ENCODE measurements at places on chromosomes 1 and 21. TPM values are rescaled to one million over a fixed set of nuclear protein-coding genes. Genes with fewer than 3 reads are reported as not detected.

GRCh38 chr1:163250382-163250974, 47.8 kb upstream of the RGS5 start:
- no peaks in the 10 kb centered on the region for H3K4me1 ChIP-seq
- H3K36me3 ChIP-seq, result no peaks in the 10 kb centered on the region
- no peak overlapping the region for H3K27ac ChIP-seq
- no peaks in the 10 kb centered on the region for H3K27me3 ChIP-seq
- DNase-seq, result no peak

GRCh38 chr1:84254703-84255238, 46.7 kb upstream of the SAMD13 start:
- no peaks in the 10 kb centered on the region for H3K4me1 ChIP-seq
- no peak overlapping the region for H3K27ac ChIP-seq
- H3K36me3 ChIP-seq, result no peaks in the 10 kb centered on the region
- no peak overlapping the region for H3K4me3 ChIP-seq

GRCh38 chr1:94807742-94808491, 12.2 kb upstream of the SLC44A3 start:
- H3K4me1 ChIP-seq, result peaks cover 15% of the 10 kb centered on the region
- H3K36me3 ChIP-seq, result no peaks in the 10 kb centered on the region
- H3K4me3 ChIP-seq, result no peak overlapping the region
- no peak for DNase-seq
- H3K27me3 ChIP-seq, result no peaks in the 10 kb centered on the region

DNA sequence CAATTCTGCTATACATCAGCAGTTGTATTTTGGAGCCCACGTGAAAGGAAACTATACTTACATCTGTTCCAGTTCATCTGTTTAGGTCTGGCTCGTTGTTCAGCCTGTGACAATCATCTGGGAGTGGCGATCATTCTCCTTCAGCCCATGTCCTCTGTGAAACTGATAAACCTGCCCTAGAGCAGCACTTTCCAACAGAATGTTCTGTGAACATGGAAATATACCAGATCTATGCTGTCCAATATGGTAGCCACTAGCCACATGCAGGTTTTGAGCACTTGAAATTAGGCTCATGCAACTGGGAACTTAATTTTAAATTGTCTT, 24.5 kb upstream of the COQ8A start:
- H3K36me3 ChIP-seq, result no peaks in the 10 kb centered on the region
- H3K27ac ChIP-seq, result no peak overlapping the region
- no peaks in the 10 kb centered on the region for H3K27me3 ChIP-seq
- no peak overlapping the region for H3K4me3 ChIP-seq
- DNase-seq, result no peak

DNA sequence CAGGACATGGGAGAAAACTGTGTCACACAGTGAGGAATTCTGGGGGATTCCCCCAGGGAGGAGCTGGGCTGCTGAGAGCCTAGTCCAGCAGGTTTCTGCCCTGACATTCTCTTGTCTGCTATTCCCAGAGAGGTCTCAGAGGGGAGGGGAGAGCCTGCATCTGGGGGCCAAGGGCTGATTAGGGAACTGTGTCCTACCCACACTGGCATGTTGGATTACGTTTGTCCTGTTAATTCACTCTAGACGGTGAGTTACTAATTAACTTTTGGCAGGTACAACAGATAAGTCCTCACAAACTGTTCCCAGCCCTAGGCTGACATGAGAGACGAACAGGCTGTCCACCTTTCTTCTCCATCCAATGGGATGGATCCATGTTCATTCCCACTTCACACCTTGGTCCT, 2.6 kb upstream of the SH3BGRL3 start:
- no peak for DNase-seq
- H3K36me3 ChIP-seq, result peaks cover 11% of the 10 kb centered on the region
- peak overlapping the region; percentile 89 for H3K27ac ChIP-seq
- no peak overlapping the region for H3K4me3 ChIP-seq
- H3K4me1 ChIP-seq, result peaks cover 59% of the 10 kb centered on the region

DNA sequence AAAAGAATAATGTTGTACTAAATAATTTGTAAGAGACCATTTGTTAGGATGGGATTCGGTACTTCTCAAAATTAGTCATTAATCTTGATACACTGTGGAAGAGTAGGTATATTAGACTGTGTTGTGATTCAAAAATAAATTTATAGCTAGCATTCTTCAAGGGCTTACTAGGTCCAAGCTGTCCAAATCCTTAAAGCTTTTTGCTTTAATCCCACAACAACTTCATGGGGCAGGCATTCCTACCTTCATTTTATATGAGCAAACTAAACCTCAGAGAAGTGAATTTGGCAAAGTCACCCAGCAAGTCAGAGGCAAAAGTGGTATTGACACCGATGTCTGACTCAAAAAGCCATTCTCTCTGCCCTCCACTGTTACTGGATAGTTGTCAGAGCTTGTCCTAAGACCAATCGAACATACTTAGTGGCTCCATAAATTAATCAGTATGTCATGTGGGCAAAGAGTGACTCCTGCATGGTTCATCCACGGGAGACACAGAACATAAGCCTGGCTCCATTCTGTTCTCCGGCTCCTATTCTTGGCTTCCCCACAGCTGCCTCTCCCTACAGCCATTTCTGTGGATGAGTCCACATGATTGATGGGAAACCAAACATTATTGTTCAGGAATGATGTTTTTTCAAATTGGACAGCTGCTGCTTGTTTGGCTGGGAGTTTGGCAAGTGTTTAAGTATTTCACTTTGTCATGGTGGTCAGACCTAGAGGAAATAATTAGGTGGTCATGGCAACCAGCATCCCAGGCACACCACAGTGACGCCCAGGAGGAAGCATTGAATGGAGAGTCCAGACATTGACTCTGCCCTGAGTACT, 133.4 kb upstream of the FGGY start:
- DNase-seq, result no peak
- H3K4me1 ChIP-seq, result no peaks in the 10 kb centered on the region
- H3K4me3 ChIP-seq, result no peak overlapping the region
- H3K27me3 ChIP-seq, result no peaks in the 10 kb centered on the region
- H3K27ac ChIP-seq, result no peak overlapping the region

GRCh38 chr1:46219551-46220520, 16.7 kb downstream of the LURAP1 start:
- H3K27ac ChIP-seq, result no peak overlapping the region
- no peaks in the 10 kb centered on the region for H3K36me3 ChIP-seq
- H3K4me3 ChIP-seq, result no peak overlapping the region
- no peaks in the 10 kb centered on the region for H3K4me1 ChIP-seq
- DNase-seq, result no peak

DNA sequence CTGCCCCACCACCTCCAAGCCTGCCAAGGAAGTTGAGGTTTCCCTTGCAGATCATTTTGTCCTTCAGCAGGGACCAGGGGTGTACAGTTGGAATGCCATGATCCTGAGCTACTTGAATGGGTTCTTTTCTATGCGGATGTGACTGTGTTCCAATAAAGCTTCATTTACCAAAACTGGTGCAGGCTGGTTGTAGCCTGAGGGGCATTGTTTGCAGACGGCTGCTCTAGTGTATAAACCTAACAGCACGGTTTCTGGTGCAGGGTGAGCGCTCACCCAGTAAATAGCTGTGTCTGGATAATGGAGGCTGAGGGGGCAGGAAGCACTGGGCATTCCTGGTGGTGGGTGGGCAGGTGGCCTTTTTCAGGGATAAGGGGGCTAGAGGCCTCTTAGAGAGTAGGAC, 72.7 kb upstream of the ACTL8 start:
- no peak overlapping the region for H3K4me3 ChIP-seq
- no peak for DNase-seq
- H3K4me1 ChIP-seq, result no peaks in the 10 kb centered on the region
- peaks cover 5% of the 10 kb centered on the region for H3K36me3 ChIP-seq

DNA sequence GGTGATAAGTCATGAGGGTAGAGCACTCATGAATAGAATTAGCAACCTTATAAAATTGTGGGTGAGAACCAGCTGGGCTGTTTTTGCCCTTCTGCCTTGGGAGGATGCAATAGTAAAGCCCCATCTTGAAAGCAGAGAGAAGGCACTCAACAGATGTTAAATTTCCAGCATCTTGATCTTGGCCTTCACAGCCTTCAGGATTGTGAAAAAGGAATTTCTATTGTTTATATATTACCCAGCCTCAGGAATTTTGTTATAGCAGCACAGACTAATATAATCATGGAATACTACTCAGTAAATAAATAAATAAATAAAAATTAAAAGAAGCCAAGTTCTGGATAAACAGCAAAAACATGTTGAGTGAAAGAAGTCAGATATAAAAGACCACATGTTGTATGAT, 175.2 kb downstream of the KCNT2 start:
- no peak overlapping the region for H3K27ac ChIP-seq
- DNase-seq, result no peak
- no peaks in the 10 kb centered on the region for H3K4me1 ChIP-seq
- no peaks in the 10 kb centered on the region for H3K27me3 ChIP-seq

GRCh38 chr1:20100632-20101355, 18.5 kb downstream of the PLA2G2D start:
- H3K4me1 ChIP-seq, result peaks cover 5% of the 10 kb centered on the region
- DNase-seq, result no peak
- H3K27ac ChIP-seq, result no peak overlapping the region
- H3K4me3 ChIP-seq, result no peak overlapping the region

- no peak overlapping the region for H3K27ac ChIP-seq
- no peaks in the 10 kb centered on the region for H3K27me3 ChIP-seq
- H3K4me3 ChIP-seq, result no peak overlapping the region
These were observed 10.5 kb downstream of the NCMAP start for GRCh38 chr1:24566236-24566867.

GRCh38 chr1:147084273-147085096, 87.8 kb downstream of the PRKAB2 start:
- DNase-seq, result no peak
- peaks cover 9% of the 10 kb centered on the region for H3K4me1 ChIP-seq
- H3K36me3 ChIP-seq, result no peaks in the 10 kb centered on the region
- peak overlapping the region; percentile 81 for H3K27ac ChIP-seq
- H3K27me3 ChIP-seq, result peaks cover 38% of the 10 kb centered on the region
- peak overlapping the region; percentile 59 for H3K4me3 ChIP-seq

DNA sequence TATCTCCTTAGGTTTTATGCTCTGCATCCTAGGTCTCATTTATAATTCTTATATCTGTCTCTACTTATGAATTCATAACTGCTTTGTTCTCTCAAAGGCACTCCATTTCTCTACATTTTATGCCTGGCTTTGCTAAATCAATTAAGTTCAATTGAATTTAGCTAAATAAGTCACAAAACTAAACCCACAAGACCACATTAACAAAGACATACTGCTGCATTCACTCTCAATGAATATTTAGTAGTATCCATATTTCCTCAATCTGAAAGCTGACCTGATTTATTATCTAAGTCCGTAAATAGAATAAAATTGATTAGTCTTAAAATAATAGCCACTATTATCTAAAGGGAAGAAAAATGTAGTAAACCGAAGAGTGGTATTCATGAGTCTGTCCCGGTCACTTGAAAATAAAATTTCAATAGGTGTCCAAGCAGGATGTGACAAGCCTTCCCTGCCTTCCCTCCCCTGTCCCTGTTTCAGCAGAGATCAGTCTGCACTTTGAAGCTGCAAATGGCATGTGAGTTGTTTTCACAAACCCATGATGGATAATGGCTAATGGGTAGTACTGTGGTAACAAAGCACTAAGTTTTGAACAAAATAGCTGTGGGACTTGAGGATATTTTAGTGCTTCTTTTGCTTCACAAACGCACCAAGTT, 295.0 kb upstream of the NCAM2 start:
- H3K4me1 ChIP-seq, result no peaks in the 10 kb centered on the region
- no peaks in the 10 kb centered on the region for H3K36me3 ChIP-seq
- no peak overlapping the region for H3K27ac ChIP-seq
- H3K4me3 ChIP-seq, result no peak overlapping the region
- no peak for DNase-seq

FCMR gene
- total RNA-seq, result 12.6 TPM

LRRC53 gene
- not detected for total RNA-seq

IVL gene
- not detected for total RNA-seq

TINAGL1 gene
- total RNA-seq, result 154 TPM

NBPF3 gene
- 6.7 TPM for total RNA-seq

ADAM30 gene
- not detected for total RNA-seq

GPX7 gene
- total RNA-seq, result 6.2 TPM

LCE1F gene
- total RNA-seq, result not detected

C1orf116 gene
- 128 TPM for total RNA-seq

PRAMEF1 gene
- total RNA-seq, result not detected

IL20 gene
- total RNA-seq, result not detected

Measured in upper lobe of right lung (tissue), 1 donor.